ENCODE measurements at places on chromosomes 12 and 14.

DNA sequence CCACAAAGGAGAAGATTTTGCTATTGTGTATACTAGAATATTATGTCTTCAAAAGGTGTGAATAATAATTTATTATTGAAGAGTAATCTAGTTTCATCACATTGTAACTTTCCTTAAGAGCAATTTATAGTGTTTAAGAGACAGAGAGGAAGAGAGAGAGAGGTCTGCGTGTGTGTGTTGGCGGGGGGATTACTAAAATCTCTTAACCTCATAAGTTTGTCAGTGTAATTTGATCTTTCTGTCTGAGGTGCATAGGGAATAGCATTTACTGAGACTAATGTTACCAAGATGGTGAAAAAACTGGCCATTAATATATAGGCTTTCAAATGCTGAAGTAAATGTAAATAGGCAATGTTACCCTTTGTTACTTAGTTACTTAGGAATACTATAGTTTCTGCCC, 48.2 kb upstream of the BTG1 start:
- H3K4me1 ChIP-seq: peaks cover 2% of the 10 kb centered on the region
- H3K27me3 ChIP-seq: no peaks in the 10 kb centered on the region
- H3K36me3 ChIP-seq: peaks cover 6% of the 10 kb centered on the region
- H3K4me3 ChIP-seq: no peak overlapping the region
- H3K27ac ChIP-seq: no peak overlapping the region
- no peak for DNase-seq

DNA sequence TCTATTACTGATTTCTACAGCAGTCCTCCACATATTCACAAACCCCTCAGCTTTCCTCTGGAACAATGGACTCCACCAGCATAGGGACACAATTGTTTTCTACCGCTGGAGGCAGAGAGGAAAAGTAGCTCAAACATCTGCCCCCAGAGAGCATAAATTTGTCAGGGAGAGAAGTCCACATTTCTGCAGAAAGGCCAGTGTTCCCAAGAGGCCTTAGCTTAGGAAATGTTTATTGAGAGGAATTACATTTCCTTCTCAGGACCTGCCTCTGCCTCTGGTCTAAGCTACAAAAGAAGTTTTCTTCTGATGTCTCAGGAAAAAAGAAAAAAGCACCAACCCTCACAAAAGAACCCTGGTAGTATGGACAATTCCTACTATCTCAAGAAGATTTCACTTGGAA, 217.8 kb upstream of the BMP4 start:
- no peak overlapping the region for H3K4me3 ChIP-seq
- no peaks in the 10 kb centered on the region for H3K36me3 ChIP-seq
- H3K4me1 ChIP-seq: peaks cover 3% of the 10 kb centered on the region
- H3K27ac ChIP-seq: no peak overlapping the region

DNA sequence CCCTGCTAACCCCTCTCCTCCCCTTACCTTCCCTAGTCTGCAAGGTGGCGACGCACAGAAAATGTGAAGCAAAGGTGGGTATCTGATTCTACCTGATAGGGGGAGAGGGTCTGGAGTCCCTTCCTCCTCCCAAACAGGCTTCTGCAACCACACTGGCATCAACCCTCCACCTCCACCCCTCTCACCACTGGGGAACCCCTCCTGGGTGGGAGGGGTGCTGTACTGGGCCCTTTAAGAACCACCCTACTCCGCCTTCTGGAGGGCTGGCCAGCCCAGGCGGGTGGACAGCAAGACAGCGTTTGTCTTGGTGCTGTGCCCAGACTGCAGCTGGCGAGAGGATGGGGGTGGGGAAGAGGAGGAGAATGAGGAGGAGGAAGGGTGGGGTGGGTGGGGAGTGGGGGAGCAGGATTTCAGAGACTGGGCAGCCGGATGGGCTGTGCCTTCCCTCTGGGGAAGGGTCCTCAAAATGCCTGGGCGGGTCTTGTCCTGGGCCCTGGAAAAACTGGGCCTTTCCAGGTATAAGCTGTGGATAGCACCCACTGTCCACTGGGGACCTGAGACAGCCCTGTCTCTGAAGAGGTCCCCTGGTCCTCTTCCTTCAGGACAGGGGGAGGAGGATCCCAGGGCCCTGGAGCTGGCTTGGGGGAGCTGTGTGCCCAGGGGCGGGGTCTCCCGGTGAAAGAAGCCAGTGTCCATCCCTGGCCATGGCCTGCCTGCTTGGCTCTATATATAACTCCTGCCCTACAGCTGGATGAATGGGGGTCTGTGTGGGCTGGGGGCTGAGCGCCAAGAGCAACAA, 2.8 kb downstream of the TNS2 start:
- H3K4me1 ChIP-seq: peaks cover 21% of the 10 kb centered on the region
- no peaks in the 10 kb centered on the region for H3K27me3 ChIP-seq
- DNase-seq: no peak
- no peak overlapping the region for H3K27ac ChIP-seq
- H3K36me3 ChIP-seq: no peaks in the 10 kb centered on the region

DNA sequence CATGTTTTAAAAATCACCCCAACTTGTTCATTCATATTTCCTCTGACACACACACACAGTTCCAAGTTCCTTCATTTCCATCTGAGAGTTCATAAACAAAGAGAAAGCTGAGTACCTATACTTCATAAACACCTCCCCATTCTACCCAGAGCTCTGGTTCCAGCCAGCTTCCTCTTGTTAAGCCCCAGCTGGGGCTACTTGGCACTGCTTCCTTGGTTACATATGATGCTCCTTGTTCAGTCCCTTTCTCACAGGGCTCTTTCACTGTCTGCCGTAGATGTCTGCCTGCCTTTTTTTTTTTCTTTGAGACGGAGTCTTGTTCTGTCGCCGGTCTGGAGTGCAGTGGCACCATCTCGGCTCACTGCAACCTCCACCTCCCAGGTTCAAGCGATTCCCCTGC, 77.5 kb downstream of the COX16 start:
- H3K4me3 ChIP-seq: no peak overlapping the region
- H3K27me3 ChIP-seq: peaks cover 4% of the 10 kb centered on the region
- H3K4me1 ChIP-seq: no peaks in the 10 kb centered on the region
- no peak overlapping the region for H3K27ac ChIP-seq

Data from naive thymus-derived CD8-positive, alpha-beta T cell (primary cell).